ENCODE measurements at places on chromosomes 13 and 19.
A peak's percentile ranks its signal among the peaks of the same experiment; 100 is the strongest.

DNA sequence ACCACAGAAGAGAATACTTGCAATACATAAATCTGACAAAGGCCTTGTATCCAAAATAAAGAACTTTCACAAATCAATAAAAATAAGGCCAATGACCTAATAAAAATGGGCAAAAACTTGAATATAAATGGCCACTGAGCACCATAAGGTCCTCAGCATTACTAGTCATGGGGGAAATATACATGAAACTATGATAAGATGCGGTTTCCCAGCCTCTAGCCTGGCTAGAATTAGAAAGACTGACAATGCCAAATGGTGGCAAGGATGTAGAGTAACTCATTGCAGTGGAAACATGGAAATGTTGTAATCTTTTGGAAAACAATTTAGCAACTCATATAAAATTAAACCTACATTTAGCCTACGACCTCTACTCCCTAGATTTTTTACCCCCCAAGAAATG is 227.1 kb downstream of the GGACT start:
- no peak for DNase-seq

DNA sequence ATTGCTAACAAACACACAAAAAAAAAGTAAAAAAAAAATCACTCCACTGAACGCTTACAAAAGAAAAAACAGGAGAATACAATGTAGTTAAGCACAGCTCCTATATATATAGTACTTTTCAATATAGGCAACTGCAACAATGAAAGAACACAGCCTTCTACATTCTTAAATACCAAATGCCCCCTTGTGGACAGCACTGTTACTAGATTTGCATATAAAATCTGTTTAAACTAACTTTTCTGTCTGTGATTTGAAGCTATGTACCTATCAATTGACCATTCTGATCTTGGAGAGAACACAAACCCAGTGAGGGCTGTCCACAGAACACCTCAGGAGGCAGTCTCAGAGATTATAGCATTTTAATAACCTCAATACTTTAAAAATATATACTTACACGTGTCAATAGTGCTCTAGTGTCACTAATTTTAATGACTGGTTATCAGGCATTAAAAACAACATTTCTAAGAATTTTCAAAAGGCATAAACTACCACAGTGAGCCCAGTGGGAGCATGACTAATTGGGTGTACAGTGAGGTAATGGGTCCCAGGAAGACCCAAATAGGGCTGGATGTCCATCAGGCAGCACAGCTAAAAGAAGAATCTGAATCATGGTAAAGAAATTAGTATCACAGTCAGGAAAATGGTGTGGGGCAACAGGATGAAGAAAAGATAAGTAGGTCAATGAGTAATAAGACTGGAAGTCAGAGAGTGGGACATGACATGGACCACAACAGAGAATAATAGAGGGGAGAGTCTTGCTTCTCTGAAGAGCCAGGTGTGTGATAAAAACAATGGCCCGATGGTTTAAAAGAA is 22.2 kb downstream of the CCDC169 start:
- peak; percentile 90 for DNase-seq

GRCh38 chr19:49593233-49594113 is 2.5 kb downstream of the PRR12 start:
- peak; percentile 95 for DNase-seq

DNA sequence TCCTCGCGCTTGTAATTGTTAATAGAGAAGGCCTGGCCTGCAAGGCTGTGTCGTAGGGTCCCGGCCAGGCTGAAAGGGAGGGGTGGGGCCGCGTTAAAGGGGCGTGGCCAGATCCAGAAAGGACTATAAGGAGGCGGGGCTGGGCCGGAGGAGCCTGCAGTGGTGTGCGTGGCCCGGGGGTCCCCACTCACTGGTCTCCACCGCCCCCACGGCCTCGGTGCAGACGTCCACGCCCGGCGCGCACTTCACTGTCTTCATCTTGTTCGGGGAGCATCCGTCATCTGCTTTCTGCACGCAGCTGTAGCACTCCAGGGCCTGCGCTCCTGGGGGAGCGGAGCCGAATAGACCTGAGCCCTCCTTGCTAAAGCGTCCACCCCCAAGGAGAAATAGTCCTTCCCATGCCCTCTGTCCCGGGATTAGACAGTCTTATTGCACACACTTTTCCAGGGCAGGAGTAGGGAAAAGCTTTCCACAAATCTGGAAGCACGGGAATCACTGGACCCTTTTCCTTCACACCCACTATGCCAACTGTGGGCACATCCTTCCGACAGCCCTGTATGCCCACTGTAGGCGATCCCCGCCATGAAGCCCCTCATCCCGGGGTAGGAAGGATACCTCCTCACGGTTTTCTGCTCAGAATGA is 1.2 kb downstream of the LYPD3 start:
- no peak for DNase-seq

DNA sequence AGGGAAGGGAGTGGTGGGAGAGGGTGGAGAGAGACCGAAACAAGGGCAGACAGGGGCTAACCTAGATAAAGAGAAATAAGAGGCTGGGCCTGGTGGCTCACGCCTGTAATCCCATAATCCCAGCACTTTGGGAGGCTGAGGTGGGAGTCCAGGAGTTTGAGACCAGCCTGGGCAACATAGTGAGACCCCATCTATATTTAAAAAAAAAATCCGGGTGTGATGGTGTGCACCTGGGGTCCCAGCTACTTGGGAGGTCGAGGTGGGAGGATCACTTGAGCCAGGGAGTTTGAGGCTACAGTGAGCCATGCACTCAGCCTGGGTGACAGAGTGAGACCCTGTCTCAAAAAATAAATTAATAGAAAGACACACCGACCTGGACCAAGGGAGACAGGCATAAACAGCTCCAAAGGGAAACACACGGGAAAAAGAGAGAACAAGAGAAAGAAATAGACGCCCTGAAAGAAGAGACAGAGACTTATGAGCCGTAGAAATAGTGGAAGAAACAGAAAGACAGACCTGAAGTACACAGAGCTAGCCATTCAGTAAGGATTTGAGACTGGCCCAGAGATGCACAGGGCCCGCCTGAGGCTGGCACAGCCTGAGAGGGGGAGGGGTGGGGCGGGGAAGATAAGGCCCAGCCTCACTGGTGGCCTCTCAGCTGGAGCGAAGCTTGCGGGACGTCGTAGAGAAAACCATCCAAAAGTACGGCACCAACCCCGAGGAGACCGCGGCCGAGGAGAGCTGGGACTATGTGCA is 2.2 kb downstream of the CD37 start:
- no peak for DNase-seq

GRCh38 chr13:98503175-98504028 is 73.5 kb downstream of the STK24 start:
- DNase-seq: peak; percentile 23

All from choroid plexus epithelial cell (primary cell).